ENCODE measurements at places on chromosomes 12 and 14.

GRCh38 chr14:71764701-71765382 lies 167.4 kb upstream of the RGS6 start:
- DNase-seq, result no peak

DNA sequence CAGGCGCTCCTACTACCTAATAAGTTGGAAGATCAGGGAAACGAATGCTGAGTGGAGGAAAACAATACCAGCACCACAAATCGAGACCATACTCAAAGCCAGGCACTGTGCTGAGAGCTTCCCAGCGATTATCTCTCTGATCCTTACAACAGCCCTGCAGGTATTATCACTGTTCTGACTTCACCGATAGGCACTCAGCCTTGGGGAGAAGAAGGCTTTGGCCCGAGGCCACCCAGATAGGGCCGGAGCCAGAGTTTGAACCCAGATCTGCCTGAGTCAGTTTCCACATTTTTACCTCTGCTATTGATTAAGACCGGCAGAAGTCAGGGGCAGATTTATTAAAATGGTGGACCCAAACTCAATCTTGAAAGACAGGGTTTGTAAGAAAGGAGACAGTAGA lies 4.9 kb downstream of the SVOP start:
- DNase-seq, result no peak

DNA sequence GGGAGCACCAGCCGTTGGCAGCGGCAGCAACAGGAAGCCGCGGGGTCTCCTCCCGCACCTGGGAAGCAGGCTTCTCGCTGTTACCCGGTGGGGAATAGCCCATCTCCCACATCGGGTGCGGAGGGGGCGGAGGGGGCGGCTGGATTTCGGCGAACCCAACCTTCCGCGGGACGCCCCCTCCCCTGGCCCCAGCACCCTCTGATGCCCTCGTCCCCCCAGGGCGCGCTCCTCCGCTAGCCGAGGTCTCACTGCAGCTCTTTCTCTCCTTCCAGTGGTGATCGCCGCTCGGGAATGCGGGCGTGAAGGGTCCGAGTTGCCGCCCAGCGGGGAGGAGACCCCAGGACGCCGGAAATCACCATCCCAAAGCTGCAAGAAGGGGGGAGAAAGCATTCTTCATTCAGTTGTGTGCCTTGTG lies 303 bp downstream of the SAMD4A start:
- no peak for DNase-seq

DNA sequence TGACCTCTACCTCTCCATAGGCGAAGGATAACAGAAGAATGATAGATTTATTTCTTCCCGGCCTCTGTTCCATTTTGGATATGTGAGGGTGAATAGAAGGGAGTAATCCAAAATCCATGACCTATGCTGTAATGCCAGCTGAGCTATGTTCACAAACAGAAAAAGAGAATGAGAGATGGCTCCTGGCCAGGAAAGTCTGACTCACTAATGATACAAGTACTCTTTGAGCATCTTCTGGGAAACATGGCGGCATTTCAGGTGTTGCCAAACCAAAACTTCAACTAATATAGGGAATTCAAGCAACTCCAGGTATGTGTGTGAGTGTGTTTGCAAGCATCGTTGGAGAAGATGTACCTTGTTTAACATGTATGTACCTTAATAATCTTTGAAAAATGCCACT lies 55.1 kb downstream of the MED13L start:
- DNase-seq, result peak; percentile 35

DNA sequence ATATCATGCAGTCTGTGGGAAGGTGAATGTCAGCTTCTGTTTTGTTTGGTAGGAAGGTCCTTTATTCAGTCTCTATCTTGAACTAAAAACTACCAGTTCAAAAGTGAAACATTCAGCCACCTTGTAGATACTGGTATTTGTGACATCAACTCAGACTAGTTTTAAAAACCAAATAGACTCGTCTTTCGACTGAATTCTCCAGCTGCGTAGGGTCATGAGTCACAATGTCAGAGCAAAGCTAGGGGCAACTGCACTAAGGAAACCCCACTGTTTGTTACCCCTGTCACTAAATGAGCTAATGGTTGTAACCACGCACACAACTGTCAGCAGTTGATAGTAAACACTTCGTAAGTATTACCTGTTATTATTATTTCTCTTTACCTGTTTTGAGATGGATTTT lies 144.6 kb downstream of the PRIMA1 start:
- no peak for DNase-seq

DNA sequence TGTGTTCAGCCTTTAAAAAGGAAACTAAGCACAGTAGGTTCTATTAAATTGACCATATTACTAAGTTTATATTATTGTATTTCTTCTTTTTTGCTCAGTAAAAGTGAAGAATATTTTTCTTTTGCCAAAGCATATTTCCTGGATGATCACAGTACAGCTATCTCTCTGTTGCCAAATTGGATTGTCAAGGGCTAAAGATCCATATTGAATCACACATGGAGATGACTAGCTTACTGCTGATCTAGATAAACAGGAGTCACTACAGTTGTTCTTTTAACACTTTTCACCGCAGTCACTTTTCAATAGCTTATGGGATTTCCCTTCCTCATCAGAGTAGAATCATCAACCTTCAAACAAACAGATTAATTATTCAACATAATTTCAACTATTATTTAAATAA lies 78.6 kb downstream of the LRRC9 start:
- DNase-seq, result no peak

DNA sequence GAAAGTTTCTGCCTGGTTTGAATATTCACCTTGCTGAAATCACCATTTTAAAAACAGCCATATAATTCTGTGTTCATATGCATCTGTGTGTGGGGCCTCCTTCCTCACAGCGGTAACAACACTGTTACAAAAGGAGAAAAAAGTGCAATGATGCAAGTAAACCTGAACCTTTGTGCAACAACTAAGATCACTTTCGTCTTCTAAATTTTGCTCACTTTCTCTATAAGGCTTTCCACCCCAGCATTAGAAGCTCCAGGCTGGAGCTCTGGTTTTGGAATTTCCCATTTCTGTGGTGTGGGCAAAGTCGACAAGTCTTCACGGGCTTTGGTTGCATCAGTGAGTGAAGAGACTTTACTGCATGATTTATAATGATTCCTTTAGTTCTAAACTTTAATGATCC lies 18.4 kb downstream of the FGD6 start:
- DNase-seq, result no peak
